ENCODE measurements at places on chromosomes 11 and 22. TPM values are rescaled to one million over a fixed set of nuclear protein-coding genes. Genes with fewer than 3 reads are reported as not detected.

HEPN1 gene
- not detected for total RNA-seq

CD6 gene
- not detected for total RNA-seq

SPA17 gene
- 22.4 TPM for total RNA-seq

NXPE1 gene
- not detected for total RNA-seq

LGALS12 gene
- total RNA-seq = 0.80 TPM
